Pancreas (tissue), 10 donors: ENCODE measurements at places on chromosomes 13 and 19. TPM values are rescaled to one million over a fixed set of nuclear protein-coding genes. Genes with fewer than 3 reads are reported as not detected.

Gene ZNF724
- 0.95 TPM for total RNA-seq

DNA sequence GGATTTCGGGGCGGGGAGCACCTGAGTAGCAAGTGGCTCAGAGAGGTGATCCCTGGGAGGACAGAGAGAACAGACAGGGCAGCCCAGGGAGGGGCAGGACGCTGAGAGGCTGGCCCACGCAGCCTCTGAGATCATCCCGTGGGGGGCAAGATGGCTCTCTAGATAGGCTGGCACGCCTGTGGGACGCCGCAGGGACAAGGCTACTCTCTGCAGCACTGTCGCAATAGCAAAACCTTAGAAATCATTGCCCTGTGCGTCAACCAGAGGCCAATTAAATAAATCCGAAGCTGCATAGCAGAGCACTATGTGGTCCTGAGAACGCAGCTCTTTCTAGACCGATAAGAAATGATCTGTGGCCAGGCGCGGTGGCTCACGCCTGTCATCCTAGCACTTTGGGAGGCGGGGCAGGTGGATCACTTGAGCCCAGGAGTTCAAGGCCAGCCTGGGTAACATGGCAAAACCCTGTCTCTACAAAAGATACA is 5.1 kb downstream of the PEX11G start:
- DNase-seq, result no peak

DNA sequence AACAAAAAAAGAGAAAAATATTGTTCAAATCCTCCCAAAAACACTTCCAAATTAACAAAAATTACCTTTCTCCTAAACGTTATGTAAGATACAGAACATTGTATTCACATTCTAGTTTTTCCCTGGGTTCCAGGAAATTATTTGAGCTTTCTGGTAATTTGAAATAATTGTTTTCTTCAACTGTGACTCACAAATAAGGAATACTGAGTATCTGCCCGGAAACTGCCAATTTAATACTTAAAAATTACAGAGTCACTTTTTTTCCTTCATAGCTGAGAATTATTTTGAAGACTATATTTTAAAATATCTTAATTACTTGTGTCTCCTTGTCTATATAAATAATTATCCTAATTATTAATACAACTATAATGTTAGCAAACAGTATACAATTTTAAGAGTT is 709.0 kb upstream of the ARGLU1 start:
- no peak for DNase-seq

Gene ZNF491
- 1.6 TPM for total RNA-seq

DNA sequence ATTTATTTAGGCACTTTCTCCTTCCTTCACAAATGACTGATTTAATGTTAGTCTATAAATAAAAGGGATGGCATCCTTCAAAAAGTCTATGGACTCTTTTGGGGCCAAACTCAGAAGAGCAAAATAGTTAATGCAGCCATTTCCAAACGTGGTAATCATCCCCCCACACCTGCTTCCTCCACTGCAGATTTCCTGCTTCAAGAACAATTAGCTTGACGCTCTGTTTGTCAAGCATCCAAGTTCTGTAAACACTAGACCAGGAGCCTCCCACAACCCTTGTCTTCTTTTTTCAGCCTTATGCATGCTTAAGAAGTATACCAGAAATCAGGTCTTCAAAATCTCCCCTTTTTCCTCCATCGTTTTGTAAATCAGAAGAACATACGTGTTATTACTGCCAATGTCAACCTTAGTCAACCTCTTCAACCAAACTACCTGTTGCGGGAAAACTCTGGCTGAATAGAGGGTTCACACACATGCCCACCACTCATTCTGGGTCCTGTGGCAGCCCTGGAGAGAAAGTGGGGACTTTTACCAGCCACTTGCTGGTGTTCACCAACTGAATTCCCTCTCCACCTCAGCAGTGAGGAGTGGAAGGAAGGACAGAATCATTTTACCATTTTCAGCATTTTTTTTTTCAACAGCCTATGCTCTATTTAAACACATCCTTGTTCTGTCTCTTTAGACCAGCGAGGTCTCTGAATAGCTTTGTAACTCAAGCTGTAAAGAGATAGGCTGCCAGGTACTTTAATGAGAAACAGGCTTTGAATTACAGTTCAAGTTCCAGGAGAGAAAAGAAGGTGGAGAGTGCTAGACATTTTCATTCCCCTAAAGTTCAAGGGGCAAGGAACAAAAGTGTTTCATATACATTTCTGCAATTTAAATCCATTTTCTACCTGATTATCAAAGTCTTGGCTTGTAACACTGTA is 39.1 kb downstream of the EFNB2 start:
- no peak for DNase-seq

DNA sequence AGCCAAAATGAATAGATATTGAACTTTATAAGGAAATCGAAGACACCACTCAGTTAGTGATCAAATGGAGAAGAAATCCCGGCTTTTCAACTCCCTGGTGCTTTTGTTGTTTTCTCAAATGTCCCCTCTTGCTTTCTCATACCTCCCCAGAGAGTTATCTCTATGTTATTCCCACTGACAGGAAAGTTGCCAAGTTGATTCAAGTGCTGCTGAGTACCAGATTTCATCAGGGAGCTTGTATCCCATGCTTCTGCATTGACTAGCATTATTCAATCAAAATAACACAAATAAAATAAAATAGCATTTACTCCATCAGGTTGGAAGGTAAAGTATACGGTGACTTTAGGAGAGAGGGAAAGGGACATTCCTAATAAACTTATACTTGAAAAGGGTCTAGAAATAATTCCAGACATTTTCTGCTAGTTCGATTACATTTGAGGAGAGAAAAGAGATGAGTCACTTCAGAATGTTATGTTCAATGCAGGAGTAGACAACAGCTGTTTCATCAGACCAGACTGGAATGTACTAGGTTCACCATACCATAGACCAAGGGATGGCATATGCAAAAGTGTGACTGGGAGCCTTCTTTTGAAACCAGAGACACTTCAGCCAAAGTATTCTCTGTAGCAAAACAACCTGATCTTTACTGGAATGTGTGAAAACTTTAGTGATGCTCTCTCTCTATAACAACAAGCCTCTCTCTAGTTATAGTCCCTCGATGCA is 397.8 kb downstream of the FGF14 start:
- no peak for DNase-seq

Gene SYCN
- total RNA-seq, result 2,199 TPM

DNA sequence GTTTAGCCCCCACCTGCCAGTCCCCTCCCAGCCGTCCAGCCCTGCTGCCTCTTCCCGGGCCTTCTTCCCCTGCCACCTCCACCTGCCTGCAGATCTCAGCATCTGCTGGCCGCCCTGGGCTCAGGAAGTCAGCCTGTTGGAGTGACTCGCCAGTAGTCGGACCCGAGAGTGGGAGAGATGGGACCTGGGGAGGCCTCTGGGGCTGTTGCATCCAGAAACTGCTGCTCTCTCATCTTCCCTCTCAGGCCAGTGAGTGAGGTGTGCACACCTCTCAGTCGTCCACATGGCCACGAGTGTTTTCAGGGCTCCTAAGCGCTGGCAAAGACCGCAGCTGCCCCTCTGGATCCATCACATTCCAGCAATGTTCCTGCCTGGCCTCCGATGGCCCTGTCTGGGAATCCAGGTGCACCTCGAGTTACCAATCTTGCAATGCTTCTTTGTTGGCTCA is 151.8 kb upstream of the SOX1 start:
- DNase-seq, result no peak

Gene F2RL3
- total RNA-seq, result 1.3 TPM

DNA sequence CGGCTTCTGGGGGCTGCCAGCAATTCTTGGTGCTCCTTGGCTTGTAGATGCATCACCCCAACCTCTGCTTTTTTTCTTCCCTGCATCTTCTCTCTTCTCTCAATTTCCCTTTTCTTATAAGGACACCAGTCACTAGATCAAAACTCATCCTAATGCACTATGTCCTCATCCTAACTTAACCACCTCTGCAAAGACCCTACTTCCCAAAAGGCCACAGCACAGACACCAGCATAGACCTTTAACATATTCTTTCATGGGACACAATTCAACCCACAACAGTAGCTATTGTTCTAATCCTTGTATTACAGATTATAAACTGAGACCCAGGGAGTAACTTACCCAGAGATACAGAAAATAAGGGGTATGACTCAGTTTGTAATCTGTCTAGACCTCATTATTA is 47.0 kb downstream of the RUBCNL start:
- no peak for DNase-seq

Gene IL17D
- total RNA-seq, result 0.43 TPM

DNA sequence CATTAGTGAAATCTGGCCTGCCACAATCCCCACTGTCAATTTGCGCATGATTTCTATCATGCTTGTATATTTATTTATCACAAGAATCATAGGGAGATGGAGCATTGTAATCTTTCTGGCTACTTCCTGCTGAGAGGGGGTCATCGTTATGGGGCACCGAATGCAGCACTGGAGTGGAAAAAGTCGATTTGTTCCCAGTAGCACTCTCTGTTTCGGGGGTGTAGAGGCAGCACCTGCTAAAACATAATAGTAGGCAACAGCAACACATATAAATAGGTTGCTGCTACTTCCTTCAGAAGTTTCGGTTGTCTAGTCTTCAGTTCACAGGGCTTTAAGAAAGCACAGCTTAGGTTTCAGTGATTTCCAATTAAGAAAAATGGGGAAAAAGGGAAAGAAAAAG is 23.4 kb upstream of the CEACAM21 start:
- no peak for DNase-seq
